ENCODE measurements at places on chromosomes 6 and 20.

- no peak for DNase-seq
These were observed 87.6 kb downstream of the ERMARD start for GRCh38 chr6:169839029-169839481.

DNA sequence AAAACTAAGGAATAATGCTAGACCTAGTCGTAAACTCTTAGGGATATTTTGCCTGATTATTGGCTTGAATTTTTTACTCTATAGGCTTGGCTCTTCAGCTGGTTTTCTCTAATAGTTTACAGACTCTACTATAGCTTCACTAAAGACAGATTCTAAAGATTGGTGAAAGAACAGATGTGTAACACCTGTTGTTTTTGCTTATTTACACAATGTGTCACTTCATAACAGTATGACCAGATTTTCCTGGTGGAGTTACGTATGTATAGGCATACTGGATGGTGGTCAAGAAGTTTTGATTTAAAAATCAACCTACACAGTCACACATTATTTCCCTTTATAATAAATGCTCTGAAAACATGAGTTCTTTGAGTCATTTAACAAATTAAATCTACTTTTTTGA is 4.8 kb downstream of the COL19A1 start:
- DNase-seq, result no peak

GRCh38 chr6:39714802-39715201 is 10.4 kb downstream of the KIF6 start:
- no peak for DNase-seq

DNA sequence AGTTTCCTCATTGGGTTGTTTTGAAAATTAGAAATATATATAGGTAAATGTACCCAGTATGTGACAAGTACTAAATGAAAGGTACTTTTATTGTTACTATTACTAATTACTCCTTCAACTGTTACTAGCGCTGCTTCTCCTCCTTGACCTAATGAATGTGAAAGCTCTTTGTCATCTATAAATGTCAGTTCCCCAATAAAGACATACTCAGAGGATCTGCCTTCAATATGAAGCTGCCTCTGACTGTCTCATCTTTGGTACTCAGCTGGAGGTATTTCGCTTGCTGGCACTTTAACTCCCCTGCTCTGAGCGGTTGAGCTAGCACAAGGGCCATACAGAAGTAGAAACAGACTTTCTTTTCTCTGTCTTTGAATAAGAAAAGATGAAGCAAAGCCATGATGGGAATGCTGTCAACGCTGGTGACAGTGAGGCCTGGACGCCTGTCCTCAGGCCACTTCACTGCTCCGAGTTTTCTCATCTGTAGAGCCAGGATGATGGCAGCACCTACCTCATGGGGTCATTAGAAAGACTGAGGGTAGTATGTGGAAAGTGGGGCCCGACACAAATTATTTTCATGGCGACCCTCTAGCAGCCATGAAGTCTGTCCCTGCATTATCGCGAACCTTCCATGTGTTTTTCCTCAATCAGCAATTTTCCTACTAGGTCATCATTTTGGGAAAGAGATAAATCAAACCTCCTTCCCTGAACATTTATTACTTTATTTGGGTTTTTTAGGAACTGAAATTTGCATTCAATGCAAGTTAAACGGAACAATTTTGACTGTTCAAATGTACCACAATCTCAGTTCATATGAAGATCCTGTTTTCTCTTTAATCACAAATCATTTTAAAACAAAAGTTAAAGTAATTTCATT is 55.9 kb upstream of the SNX9 start:
- DNase-seq, result no peak

DNA sequence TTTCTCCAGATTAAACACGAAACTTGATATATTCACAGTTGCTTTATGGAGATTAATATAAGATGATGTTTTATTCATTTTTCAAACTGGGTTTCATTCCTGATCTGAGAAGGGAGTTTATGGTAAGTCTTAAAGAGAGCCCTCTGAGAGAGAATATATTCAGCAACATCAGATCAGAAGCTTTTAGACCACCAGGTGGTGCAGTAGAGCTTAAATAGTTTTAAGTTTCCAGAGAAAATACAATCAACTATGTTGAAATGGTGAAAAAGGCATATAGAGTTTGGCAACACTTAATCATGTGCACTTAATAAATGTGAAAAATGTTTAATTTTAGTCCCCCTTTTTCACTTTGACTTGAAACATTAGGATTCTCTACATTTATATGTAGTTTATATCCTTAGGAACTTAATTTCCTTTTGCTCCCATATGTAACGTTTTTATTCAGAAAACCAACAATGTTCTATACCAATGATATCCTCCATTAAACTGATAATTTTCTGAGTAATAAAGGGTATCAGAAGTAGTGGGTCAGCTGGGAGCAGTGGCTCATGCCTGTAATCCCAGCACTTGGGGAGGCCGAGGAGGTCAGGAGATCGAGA is 86.4 kb upstream of the CLDN20 start:
- DNase-seq, result no peak

DNA sequence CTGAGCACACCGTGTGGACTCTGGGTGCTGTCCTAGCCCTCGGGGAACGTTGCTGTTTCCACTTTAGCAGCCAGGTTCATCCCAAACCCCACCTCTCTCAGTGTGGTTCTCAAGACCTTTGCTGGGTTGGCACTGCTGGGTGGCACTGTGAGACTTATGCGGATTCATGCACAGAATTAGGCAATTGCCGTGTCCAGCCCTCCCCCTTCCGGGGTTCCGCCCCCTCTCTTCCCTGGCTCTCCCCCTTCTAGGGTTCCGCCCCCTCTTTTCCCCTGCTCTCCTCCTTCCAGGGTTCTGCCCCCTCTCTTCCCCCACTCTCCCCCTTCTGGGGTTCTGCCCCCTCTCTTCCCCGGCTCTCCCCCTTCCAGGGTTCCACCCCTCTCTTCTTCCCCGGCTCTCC is 39.8 kb upstream of the SLCO4A1 start:
- DNase-seq, result no peak

GRCh38 chr6:14983599-14984518 is 262.0 kb upstream of the JARID2 start:
- DNase-seq, result no peak

DNA sequence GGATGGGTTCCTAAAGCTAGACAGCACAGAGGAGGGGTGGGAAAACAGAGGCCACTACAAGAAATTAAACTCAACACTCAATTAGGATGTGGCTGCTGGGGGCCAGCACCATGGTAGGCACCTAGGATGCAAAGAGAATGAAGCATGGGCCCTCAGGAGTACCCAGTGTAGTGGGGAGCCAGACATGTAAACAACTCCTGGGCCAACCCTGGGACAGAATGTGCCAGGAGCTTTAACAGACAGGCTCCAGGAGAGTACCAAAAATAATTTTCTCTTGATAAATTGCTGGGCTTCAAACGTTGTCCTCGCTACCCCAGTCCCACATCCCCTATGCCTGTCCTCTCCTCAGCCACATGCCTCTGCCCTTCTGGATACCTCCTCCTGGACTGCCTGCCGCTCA is 1.7 kb downstream of the TMEM151B start:
- DNase-seq, result no peak

DNA sequence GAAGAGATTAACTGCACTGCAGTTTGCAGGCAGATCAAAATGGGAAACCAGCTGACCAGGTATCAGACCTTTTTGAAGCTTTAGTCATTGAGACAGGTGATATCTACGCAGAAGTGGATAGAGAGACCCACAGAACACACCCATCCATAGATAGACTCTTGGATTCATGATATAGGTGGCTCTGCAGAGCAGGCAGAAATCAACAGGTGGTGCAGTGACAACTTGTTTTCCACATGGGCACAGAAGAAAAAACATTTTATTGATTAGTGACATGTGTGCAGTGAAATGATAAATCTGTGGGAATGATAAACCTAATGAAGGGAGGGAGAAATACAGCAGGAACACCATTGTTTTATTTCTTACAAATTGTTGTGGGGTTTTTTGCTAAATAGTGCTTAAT is 45.2 kb downstream of the NUDT3 start:
- DNase-seq, result no peak

DNA sequence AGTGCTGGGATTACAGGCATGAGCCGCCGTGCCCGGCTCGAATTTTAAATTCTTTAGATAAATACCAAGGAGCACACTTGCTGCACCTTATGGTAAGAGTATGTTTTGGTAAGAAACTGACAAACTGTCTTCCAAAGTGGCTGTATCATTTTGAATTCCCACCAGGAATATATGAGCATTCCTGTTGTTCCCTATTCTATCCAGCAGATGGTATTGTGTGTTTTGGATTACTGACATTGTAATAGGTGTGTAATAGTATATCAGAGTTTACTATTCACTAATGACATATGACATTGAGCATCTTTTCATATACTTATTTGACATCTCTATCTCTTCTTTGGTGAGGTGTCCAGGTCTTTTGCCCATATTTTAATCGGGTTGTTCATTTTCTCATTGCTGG is 40.5 kb downstream of the TGM6 start:
- DNase-seq, result no peak

DNA sequence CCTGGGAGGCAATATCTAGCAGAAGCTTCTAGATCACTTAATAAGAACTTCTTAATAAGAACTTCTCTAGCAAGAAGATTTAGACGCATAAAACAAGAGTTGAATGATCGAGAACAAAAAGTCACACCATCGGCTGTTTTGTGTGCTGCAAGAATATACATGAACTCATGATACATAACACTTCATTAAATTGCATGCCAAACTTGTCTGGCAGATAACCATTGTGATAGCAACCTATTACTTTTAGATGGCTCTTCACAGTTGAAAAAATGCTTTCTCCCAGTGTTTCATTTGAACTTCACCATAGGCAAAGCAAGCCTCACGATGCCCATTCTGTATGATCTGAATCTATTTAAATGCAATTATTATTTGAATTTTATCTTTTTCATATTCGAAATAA is 249.9 kb downstream of the CBLN4 start:
- no peak for DNase-seq

DNA sequence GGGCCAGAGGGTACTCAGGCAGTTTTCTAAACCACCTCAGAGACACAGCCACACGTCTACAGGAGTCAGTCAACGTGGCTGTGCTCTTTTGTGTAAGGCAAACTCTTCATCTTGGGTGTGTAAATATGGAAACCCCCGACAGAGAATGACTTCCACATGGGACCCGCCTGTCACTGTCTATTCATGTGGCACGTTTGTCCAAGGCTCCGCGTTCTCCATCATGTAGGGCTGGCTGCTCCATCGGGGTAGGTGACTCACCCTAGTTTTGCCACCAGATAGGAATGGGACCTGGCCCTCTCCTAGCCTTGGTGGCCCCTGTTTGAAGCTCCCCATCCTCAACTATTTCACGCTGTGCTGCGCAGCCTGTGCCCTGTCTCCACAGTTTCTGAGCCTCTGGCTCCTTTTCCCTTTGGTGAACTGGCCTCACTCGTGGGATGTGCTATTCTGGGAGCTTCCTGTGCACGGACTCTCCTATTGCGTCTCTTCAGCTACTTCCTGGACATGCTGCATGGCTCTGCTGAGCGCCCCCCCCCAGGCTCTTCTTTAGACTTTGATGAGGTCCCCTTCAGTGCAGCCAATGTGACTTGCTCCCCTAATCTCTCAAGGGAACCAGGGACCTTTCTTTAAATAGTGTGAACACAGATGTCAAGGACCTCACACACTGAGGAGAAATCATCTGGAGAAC is 143.2 kb upstream of the PDE10A start:
- no peak for DNase-seq

- no peak for DNase-seq
These were observed 10.7 kb upstream of the HDDC2 start for GRCh38 chr6:125312478-125312877.

DNA sequence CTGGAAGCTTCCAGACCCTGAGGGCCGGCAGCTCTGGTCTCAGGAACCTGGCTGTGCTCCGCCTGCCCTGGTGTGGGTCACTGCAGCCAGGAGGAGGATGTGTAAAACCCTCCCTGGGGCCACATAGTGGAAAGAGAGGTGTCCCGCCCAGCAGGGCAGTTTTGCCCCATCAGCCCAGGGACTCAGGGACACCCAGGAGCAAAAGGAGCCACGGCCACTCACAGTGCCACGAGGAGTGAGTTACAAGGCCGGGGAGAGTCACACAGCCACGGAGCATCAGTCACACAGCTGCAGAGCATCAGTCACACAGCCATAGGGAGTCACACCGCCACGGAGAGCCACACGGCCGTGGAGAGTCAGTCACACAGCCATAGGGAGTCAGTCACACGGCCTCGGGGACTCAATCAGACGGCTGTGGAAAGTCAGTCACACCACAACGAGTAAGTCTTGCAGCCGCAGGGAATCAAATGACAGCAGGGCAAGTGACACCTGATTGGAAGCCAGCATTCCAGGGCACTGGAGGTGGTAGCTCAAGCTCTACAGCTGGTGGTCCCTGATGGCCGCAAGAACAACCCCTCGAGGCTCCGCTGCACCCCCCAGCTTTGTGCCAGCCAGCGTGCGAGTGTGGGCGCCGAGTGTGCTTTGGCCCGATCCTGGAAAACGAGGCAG is 60.9 kb downstream of the DLL1 start:
- no peak for DNase-seq

GRCh38 chr6:12314751-12315150 is 24.6 kb downstream of the EDN1 start:
- no peak for DNase-seq

DNA sequence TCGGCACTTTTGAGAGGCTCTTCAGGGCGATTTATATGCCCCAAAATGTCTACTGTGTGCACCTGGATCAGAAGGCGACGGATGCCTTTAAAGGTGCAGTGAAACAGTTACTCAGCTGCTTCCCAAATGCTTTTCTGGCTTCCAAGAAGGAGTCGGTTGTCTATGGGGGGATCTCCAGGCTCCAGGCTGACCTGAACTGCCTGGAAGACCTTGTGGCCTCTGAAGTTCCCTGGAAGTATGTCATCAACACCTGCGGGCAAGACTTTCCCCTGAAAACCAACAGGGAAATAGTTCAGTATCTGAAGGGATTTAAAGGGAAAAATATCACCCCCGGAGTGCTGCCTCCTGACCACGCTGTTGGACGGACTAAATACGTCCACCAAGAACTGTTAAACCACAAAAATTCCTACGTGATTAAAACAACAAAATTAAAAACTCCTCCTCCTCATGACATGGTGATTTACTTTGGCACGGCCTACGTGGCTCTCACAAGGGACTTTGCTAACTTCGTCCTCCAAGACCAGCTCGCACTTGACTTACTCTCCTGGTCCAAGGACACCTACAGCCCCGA is 8.2 kb downstream of the GCNT2 start:
- DNase-seq, result no peak
